ENCODE measurements at places on chromosomes 7 and 10.

DNA sequence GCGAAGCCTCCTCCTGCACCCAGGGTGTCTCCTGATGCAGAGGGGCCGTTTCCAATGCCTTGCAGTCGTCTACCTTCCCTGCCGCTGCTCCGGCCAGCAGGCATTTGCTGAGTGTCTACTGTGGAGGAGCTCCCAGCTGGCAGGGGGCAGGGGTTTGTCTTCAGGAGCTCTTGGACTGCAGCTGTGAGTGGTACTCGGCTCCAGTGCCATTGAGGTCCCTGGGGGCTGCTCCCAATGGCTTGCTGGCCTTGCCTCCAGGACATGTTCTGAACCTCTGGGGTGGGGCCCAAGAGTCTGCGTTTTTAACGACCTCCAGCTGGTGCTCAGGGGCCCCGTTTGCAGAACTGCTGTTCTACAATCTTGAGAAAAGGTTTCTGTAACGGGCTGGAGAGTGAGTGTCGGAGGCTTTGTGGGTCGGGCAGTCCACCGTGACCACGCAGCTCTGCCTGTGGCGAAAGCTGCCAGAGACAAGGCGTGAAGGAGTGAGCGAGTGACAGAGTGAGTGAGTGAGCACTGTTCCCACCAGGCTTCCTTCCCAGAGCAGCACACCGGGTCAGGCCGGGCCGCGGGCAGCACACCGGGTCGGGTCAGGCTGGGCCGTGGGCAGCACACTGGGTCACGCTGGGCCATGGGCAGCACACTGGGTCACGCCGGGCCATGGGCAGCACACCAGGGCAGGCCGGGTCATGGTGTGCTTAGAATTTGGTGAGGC is 520.2 kb downstream of the PTPRN2 start:
- no peak for DNase-seq

GRCh38 chr7:17274551-17275245 is 23.8 kb upstream of the AHR start:
- DNase-seq = no peak

GRCh38 chr10:116765648-116766081 is 23.3 kb upstream of the HSPA12A start:
- DNase-seq = no peak

DNA sequence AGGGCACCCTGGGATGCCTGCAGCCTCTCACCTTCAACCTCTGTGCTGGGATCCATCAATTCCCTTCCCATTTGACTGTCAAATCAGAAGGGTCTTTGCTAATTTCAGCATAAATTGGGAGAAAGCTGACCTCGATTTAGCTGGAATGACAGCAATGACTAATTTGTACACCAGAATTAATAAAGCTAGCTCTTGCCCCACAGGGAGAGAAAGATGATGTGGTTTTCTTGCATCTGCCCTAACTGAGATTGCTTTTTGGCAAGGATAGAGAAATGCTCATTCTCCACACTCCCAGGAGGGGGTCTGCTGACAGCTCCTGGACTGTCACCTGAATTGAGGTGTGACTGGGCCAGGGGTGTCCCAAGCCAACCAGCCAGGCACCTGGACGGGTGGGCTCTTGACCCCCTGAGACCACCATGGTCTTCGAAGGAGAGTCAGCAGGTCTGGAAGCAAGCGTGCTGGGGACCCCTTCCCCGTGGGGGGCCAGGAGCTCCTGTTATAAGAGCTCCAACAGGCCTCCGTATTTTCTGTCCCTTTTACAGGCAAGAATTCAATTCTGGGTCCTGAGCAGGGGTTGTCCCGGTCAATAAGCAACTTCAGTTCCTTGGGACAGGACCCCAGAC is 42.1 kb downstream of the RBM17 start:
- no peak for DNase-seq

DNA sequence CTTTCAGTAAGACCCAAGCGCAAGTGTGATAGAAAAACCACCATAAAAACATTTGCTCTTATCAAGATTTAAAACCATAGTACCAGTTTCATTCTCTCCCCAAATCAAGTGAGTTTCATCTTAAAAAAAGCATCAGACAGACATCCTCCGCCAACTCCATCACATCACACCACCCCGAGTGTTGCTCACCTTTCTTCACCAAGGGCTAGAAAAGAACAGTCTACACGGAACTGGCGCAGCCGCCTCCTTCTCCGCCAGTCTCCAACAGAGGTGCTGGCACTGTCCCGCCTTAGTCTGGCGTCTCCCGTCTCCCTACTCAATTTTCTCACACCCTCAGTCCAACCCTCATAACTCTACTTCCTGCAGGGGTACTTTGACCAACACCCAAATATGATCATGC is 46.9 kb upstream of the WIPI2 start:
- DNase-seq = no peak

DNA sequence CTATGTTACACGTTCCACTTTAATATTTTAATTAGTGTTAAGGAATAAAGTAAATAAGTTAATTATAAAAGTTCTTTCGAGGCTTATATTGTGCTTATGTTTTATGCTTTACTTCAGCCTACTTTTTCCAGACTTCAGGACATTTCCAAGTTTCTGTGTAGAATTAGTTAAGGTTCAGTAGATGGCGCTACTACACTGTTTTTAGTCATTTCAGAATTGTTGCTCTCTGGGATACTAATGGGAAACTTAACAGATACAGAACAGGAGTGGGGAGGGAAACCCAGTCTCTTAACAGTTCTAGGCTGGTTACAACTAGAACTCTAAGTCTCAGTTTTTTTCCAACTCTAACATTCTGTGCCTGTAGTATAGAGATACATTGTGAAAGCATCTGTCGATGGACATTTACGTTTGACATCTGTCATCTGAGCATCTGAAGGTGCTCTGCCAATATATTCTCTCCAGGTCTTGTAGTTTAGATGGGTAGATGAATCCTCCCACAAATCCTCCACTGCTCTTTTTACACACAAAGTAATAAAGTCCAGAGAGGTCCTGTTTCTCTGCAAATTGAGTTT is 56.8 kb upstream of the FAM171A1 start:
- DNase-seq = peak; percentile 38

DNA sequence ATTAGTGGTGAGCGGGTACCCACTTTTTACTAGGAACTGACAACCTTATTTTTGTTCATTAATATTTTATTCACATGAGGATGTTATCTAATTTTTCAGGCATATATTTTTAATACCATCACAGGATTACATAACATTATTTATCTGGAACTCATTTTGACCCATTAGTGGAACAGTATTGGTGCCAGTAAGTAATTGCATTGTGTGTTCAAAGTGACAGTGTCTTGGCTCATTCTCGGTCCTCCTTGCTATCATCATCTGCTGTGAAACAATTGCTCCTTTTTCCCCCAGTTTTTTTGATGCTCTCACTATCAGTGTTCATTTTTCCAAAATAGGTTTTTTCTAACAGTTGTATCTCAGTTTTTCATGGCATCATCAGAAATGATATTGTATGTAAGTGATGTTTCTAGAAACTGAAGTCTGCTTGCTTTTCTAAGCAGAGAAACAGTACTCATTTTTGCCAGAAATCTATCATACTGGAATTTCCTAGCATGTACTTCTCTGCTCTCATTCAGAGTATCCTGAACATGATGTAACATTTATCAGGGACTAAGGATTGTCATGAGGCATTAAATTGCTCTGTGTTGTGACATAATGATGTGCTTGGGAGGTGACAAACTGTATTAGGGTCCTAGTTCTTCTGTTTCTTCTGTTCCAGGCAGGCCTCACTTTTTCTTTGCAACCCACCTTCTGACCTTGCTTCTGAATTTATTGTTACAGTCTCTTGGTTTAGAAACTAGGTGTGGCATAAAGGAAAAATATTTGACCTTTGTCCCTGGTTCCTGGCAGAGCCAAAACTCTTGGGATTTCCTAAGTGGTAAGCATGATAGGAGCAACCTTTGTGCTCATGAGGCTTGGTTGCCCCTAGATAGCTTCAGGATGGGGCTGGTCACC is 4.2 kb downstream of the NUB1 start:
- DNase-seq = no peak

GRCh38 chr10:97732052-97732359 is 4.9 kb upstream of the ZFYVE27 start:
- no peak for DNase-seq

GRCh38 chr10:86262688-86263181 is 103.9 kb downstream of the GRID1 start:
- no peak for DNase-seq

GRCh38 chr10:85666987-85667386 is 699.6 kb downstream of the GRID1 start:
- DNase-seq = no peak

DNA sequence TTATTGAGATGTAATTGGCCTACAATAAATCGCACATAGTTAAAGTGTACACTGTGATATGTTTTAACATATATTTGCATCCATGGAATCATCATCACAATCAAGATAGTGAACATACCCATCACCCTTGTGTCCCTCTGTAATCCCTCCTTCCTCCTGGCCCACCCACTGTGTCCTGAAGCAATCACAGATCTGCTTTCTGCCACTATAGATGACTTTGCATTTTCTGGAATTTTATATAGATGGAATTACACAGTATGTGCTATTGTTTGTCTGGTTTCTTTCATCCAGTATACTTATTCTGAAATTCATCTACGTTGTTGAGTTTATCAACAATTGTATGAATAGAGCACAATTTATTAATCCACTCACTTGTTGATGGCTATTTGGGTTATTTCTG is 181.3 kb downstream of the SNX10 start:
- no peak for DNase-seq

- DNase-seq = peak; percentile 15
Observed at GRCh38 chr10:17737027-17737965, 14.7 kb upstream of the TMEM236 start.

GRCh38 chr7:16369855-16370254 is 51.5 kb downstream of the CRPPA start:
- no peak for DNase-seq

Data from NCI-H460 (cell line).